ENCODE measurements at places on chromosomes 3 and 15.

- DNase-seq: no peak
These were observed 126.6 kb upstream of the ZBED2 start for GRCh38 chr3:111721747-111722146.

DNA sequence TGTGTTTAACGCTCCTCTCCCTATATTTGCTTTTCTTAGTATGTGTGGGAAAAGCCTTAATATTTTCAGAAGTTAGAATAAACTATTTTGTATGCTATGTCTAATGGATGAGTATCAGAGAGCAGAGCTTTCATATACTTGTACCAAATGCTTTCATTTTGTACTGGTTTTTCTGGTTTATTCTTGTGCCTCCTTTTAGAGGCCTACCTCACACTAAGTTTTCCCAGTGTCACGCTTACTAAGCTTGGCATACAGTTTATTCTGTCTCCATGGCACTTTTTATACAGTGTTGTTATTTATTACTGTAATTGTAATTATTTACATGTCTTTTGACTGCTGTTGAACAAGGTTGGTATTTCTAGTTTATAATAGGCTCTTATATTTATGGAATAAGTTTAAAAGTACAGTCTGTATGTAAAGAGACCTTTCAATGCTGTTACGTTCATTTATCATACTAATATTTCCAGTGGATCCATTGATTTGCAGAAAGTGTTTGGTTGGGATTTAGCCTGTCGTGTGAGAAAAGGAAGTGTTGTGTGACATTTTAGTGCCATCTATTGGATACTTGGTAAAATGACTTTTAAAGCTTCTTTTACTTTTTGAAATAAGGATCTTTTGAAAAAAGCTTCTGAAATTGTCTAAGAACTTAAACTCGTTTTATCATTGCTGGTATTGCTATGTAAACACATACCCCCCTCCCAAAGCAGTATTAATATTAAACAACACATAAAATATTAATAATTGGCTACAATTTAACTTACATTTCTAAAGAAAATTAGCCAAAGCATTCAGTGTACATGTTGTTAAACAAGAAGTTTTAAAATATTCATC, 5.2 kb upstream of the EBLN2 start:
- DNase-seq: no peak

DNA sequence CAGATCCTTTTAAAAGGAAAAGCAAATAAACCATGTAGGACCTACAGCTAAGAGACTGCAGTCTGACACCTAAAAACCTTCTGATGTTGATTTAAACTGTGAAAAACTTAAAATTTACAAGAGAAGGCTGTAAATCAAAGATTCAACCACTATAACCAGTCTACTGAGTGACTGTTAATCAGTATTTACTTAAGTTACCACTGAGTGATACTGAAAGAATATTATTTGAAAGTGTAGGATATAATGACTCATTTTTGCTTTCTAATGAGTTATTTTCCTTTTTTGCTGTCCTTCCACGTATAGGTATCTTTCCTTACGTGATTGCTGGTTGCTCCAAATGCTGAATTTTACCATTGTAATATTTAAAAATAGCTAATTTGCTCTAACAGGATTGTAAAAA, 44.6 kb downstream of the RFX7 start:
- DNase-seq: no peak

DNA sequence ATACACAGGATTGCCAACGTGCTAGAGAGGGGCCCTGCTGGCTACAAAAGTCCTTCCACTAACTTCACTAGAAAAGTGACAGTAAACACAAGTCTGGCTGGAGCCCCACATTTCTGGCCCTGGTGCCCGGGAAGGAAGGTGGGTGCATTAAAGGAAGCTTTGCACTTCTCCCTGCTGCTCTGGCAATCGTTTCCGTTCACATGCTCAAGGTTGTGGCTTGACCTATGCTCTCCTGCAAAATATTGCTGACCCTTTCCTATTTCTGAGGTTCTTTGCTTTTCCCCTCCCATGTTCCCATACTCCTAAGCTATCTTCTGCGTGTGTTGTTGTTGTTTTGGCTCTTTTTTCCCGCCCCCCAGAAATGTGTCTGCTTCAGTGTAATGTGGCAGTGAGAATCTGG, 9.1 kb upstream of the CCR3 start:
- DNase-seq: no peak

GRCh38 chr3:39751286-39751685, 58.1 kb upstream of the MYRIP start:
- DNase-seq: no peak

DNA sequence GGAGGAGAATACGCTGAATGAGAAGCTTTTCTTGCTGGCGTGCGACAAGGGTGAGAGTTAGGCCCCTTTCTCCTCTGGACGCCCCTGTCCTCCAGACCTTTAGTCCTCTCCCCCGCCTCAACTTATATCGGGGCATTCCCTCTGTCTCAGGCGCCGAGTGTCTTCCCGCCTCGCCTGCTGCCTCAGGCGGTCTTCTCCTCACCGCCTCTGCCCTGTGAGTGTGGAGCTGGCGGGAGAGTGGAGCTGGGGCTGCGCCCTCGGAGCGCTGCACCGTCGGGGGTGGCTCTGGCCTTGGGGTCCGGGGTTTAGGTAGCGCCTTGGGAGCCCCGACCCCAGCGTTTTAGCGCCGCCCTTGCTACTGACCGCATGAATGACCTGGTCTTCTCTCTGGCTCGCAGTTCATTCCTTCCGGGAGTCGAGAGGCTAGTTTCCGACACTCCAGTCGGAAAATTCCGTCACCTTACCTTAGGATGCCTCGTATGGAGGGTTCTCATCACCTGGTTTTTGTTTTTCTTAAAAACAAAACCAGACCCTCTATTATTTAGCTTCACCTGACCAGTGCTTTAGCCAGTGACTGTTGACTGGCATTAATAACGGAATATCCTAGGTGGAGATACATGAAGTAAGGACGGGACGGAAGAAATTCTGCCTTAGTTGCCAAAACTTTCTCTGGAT, 985 bp downstream of the TRPC1 start:
- peak; percentile 17 for DNase-seq

DNA sequence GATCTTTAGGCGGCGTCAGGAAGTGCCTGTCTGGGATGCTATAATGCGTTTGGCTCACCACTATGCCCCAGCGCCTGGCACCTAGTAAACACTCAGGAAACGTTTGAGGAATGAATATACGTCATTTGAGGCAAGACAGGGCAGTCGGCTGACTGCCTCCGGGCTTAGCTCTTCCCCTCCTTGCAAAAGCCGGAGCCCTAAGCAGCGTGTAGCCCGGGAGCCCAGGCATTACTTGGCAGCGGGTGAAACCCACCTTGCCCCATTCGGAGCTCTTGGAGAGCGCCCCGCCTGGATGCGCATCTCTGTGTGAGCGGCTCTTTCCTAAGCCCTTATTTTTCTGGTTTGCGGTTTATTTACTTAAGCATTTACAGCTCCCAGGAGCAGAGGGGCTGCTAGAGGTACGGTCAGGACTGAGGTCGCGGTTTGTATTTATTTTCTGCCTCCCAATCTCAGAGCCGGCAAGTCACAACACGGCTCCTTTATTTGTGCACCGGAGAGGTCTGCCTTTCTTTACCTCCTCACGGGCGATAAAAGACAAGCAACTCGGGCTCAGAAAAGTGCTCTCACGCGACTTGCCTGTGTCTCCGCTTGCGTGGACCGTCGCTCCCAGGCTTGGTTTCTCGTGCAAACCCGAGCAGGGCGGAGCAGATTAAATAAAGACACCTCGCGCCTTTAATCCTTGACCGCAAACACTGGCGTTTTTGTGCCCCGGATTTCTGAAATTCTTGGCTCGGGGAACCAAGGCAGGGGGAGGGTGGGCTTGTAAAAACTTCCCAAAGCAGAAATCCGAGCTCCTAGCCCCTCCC, 737 bp upstream of the ITPR1 start:
- peak; percentile 45 for DNase-seq

GRCh38 chr3:64943866-64944265, 256.1 kb upstream of the ADAMTS9 start:
- no peak for DNase-seq

- no peak for DNase-seq
These were observed 157.8 kb downstream of the TIGIT start for GRCh38 chr3:114451561-114452018.

- no peak for DNase-seq
These were observed 25.9 kb upstream of the SLCO2A1 start for GRCh38 chr3:134055661-134056060.

GRCh38 chr3:49619649-49620048, 54.5 kb upstream of the APEH start:
- DNase-seq: no peak

DNA sequence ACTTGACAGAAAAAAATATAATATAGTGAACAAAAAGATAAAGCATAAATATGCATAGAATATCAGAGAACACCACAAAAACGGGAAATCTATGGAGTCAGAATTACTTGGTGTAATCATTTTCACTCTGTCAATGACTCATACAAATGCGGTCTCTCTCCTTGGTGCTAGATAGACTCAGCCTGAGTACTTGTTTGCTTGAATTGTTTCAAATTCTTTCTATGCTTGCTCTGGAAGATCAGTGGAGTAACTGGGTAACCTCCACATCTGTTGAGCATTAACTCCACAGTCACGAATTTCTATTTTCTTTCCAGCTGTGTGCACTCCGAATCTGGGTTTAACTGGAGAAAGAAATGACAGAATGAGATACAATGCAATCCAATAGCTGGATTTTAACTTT, 760.4 kb downstream of the ZPLD1 start:
- DNase-seq: no peak

DNA sequence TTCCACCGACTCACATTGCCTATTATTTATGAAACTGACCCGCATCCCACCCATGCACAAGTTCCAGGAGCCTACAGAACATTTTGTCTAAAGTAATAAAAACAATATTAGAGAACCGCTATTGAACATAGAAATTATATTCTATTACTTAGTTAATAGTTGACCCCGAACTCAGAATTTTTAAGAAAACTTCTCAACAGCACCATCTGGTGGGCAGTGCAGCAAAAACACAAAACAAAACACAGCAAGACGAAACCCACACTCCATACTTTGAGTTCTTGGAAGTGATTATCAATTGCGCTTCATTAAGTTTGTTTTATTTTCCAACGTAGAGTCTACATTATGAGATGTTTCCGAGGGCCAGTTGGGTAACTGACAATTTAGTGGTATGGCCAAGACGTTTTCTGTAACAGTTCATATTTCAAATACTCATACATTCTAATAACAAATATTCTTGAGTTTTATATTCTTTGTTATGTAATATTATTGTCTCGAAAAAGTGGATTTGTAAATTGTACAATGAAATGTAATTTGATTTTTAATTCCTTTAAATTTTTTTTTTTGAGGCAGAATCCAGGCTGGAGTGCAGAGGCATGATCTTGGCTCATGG, 24.0 kb upstream of the C3orf70 start:
- DNase-seq: peak; percentile 7

DNA sequence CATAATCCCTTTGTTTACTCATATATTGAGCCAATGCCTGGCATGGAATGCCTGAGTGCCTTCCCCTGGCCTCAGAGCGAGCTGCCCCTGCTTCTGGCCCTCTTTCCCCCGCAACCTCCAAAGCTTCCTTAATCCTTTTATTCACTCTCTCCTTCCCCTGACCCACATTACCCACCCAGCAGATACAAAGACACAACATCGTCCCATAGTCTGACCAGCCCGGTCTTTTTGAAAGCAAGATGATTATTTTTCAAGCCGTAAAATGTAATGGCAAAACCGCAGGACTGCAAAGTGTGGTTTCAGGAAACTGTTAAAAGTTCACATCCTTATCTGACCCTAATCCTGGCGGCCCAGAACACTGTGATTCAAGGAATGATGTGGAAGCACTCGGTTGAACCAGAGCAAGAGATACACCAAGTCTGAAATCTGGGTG, 78.4 kb upstream of the LRTM1 start:
- DNase-seq: no peak

DNA sequence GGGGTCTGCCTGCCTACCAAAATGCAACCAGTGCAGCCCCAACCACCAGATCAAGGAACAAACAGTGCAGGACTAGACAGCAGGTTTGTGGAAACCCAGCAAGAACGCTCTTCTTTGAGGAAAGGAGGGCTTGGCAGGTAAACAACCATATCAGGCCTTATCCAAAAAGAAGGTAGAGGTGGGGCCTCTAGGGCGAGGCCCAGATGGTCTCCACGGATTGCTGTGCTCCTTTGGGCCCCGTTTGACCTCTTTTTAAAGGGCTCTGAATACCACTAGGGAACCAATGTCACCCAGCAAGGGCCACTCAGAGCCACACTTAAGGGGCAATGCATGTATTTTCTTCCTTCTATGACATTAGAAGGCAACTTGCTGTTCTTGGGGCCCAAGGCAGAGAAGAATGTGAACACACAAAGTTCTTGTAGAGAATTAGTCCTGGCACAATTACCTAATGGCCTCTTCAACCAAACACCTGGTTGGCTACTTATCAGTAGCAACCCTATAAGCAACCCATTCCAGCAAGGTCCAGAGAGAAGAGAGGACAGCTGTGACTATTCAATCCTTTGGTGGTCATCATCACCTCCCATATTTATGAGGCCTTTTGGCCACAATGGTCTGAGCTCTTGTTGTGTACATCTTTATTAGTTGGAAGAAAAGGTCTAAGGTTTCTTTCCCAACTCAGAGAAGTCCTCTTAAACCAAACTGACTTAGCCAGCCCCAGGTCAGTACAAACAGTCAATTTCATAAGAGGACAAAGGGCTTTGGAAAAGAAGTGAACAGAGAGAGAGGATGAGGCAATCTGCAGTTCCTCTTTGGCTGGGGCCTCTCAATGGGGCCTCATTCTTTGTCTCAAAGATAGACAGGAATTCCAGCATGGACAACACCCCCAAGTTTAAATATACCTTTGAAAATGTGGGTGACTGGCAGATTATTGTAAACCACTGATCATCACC, 36.0 kb downstream of the FOXP1 start:
- DNase-seq: no peak

DNA sequence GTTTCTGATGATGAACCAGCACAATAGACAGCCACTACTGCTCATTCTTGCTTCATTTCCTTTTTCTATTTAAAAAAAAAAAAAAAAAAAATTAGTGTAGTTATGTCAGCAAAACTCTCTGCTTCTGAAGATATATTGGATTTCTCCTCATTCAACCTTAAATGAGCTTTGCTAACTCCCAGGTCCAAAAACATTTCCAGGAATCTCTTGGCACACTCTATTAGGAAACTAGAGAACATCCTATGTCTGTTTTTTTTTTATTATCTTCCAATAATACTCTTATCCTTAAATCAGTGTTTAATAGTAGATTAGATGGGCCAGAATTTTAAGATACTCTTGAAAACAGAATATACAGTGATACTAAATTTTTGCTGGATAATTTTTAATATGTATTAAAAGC, 398.0 kb downstream of the NAALADL2 start:
- DNase-seq: no peak

DNA sequence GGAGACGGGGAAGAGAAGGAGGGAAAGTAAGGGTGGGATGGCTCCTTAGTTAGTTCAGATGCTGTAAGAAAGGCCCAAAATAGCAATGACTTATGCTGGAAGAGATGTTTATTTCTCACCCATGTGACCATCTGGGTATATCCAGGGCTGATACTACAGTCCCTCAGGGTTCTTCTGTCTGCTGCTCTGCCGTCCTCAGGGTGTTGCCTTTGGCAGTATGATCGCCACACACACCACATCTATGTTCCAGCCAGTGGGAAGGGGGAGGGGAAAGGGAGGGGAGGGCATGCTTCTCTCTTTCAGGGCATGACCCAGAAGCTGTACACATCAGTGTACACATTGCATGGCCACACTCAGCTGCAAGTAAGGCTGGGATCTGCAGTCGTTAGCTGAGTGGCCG, 10.2 kb downstream of the CD276 start:
- no peak for DNase-seq

GRCh38 chr3:13389378-13389777, 30.7 kb downstream of the NUP210 start:
- no peak for DNase-seq

Data from stimulated activated CD4-positive, alpha-beta T cell treated with anti-CD3 and anti-CD28 coated beads, Interleukin-4, amount 100 ng/mL, for 1 hour (primary cell).